MG63 (cell line): ENCODE measurements at places on chromosomes 5 and 9. TPM values are rescaled to one million over a fixed set of nuclear protein-coding genes. Genes with fewer than 3 reads are reported as not detected.
A peak's percentile ranks its signal among the peaks of the same experiment; 100 is the strongest.

DNA sequence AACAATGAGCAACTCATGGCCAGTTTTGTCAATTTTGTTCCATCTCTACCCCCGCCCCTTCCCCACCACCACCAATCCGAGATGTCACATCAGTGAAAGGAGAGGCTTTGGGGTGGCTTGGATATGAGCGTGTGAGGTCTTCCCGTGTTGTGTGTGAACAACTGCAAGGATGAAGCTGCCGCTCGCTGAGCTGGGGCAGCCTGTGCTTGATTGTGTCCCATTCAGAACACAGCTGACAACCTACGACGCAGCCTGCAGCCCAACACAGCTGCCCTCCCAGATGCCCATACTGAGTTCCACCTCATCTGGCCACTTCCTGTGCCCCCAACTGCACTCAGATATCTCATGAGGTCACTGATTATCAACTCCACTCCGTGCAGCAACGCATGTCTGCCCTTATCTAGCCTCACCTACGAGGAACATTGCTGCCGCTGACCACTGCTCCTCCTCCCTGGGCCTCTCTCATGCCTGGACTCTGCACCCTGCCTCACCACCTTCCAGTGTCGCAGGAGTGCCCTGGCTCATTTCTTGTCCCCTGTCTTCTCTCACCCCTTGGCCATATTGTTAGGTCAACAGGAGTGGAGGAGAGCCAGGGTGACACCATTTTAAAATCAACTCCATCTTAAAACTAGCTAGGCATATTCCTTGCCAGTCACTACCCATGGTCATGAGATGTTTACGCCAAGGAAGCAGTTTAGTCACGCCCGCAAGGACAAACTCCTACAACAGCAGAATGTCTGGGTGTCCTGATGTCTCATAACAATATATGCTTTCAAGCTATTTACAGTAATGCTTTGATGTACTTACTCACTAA lies 7.3 kb upstream of the IL4 start:
- DNase-seq, result no peak

The F2RL2 gene
- 0.20 and 9.5 TPM in 2 replicates for total RNA-seq

The SCGB3A2 gene
- not detected in 2 replicates for total RNA-seq

GRCh38 chr9:99411479-99412115 lies 189.5 kb downstream of the SEC61B start:
- no peak for DNase-seq

- no peak for DNase-seq
Measured at GRCh38 chr5:60826653-60827052, 17.4 kb downstream of the ELOVL7 start.

The RNF180 gene
- 0.10 TPM in 1 of 2 replicates, not detected in the other for total RNA-seq

The PIP5KL1 gene
- total RNA-seq, result 0.13 TPM in 1 of 2 replicates, not detected in the other

GRCh38 chr5:40909723-40910122 lies 426 bp downstream of the C7 start:
- DNase-seq, result no peak

The AIF1L gene
- 24.1 and 25.7 TPM in 2 replicates for total RNA-seq

The IL4 gene
- not detected in 2 replicates for total RNA-seq

The FKTN gene
- total RNA-seq, result 8.1 and 13.2 TPM in 2 replicates

- DNase-seq, result no peak
Measured at GRCh38 chr9:4904322-4905134, 80.5 kb upstream of the JAK2 start.

The PCA3 gene
- not detected in 2 replicates for total RNA-seq

DNA sequence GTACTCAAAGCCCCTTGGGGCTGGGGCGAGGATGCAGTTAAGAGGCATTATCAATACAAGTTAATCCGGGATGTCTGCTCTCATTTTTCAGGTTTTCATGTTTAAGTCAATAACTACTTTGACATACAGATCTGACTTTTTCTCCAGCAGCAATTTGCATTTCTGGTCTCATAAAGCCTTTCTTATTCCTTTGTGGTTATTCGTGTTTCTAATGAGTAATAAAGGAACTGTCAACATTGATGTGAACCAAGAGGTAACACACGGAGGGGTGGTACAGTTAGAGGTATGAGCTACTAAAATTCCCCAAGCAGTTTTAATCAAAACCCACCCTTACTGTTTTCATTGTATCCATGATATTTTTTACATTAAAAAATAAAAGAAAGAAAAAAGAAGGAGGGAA lies 138.0 kb upstream of the NFIB start:
- no peak for DNase-seq

DNA sequence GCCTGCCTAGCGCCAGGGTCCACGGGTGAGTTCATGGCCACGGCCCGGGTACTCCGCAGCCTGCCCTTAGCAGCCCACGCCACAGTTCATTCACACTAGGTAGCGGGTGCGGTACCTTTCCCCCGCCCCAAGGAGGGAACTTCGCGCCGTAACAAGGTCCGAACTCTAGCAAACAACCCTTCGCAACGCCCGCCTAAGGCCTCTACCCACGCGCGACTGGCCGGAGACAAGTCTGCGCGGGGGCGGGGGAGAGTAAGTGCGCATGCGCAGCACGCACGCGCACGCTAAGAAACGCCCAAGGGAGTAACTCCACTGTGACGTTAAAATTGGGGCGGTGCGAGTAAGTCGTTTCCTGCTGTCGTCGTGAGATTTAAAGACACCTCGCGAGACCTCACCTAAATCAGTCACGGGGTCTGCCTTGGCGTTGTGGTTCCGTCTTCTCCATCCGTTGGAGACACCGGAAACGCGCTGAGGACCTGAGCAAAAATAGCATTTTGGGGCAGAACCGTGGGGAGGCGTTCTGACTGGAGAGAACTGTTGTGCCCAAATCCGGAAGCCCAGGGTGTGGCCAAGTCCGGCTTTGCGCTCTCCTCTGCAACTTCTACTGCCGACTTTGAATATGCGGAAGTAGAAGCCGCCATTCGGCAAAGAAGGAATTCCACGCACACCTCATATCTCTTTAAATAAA lies at the start of gene RAPGEF6:
Gene RAPGEF6, minus strand, starts transcription at position 234 of the 688 bp plus-strand sequence. Its CDS starts 199 bp downstream, at position 35.
- peak; percentile 100 for DNase-seq

DNA sequence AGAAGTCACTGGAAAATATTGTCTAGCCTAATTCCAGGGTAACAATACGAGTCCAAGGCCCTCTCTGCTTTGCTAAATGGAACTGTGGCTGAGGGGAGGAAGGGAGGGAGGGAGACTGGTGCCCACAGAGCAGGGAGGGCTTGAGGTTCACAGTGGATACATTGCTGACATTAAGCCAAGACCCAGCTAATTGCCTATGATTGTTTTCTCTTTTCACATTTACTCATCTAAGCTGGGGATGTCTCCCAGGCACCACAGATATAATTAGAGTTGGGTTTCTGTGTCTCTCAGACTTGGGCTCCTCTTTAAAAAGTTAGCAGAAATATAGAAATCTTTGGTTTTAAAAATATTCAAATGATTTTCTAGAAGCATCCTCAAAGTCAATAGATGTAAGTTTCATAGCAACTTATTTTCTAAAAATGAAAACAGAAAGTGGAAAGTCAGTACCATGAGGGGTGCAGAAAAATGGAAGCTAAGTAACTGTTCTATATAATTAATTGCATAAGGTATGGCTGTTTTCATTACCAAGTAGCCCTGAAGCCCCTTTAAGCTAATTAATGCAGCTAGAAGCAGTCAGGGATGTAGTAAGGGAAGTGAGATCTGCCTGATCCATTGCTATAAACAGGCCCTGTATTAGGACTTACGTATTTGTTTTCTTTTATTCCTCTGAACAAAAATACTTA lies 259.8 kb downstream of the NDUFS4 start:
- DNase-seq, result no peak

GRCh38 chr5:138990986-138991590 lies 116.0 kb upstream of the LRRTM2 start:
- no peak for DNase-seq

The ENTPD8 gene
- not detected in 2 replicates for total RNA-seq

The ABLIM3 gene
- total RNA-seq, result 3.8 and 8.6 TPM in 2 replicates

The GFPT2 gene
- 2.7 and 3.7 TPM in 2 replicates for total RNA-seq

DNA sequence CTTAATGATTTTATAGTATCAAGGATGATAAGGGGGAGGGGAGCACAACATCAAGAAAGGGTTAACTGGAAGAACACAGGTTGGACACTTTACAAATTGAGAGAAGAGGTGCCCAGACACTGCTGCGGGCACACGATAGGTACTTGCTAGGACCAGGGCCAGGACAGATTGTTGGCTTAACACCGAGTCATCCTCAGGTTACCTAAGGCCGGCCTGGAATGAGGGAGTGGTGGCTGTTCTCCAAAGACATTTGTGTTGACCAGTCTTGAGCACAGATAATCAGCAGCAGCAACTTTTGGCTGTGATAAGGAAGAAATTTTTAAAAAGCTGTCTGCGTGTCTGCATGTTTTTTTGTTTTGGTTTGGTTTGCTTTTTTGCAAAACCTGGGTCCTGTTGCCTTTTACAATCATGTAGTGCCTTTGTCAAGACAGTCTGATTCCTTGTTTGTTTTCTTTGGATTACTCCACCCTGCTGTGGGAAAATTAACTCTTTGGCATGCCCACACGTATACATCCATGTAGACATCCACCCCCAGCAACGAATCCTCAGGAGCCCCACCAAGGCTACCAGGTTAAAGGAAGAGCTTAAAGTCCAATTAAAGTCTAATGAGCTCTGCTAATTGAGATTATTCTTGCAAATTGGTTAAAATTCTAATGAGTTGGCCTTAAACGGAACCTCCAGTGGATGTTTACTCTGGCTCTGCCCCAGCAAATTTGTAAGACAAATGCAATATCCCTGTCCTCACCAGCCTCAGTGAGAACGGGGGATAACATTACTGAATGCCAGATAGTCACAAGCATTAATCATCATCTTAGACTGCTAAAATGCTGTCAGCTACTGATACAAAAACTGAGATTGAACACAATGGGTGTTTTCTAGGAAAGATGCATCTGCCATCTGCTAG lies 382.3 kb downstream of the ACTL7B start:
- DNase-seq, result peak; percentile 64

DNA sequence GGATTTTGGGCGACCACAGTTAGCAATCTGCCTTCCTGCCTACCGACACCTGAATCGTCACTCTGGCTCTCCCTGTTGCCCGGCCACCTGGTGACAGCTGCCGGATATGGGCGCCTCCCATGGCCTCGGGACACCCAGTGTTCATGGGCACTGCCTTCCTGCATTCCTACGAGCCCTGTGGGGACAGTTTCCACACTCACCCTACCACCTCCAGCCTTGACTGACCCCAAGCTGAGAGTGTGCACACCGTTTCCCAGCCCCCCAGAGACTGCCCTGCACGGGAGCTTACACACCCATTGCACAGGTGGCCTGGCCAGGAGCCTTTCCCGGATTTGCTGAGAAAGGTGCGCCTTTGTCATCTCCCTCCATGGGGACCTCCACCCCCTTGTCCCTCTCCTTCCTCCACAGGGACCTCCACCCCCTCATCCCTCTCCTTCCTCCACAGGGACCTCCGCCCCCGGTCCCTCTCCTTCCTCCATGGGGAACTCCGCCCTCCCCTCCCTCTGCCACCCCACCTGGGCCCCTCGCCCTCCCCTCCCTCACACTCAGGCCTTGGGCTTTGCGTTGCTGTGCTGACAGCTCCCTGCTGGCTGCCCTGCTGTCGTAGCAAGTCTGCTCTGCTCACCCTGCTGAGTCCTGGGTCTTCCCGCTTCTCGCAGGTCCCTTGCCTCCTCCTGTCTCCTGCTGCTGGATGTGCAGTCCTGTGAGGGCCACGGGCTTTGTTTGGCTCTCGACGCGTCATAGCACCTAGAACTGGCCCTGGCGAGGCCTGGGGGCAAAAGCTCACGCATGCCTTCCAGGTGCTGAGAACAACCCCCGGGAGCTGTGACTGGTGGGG lies 48.4 kb downstream of the MRPL36 start:
- DNase-seq, result no peak

DNA sequence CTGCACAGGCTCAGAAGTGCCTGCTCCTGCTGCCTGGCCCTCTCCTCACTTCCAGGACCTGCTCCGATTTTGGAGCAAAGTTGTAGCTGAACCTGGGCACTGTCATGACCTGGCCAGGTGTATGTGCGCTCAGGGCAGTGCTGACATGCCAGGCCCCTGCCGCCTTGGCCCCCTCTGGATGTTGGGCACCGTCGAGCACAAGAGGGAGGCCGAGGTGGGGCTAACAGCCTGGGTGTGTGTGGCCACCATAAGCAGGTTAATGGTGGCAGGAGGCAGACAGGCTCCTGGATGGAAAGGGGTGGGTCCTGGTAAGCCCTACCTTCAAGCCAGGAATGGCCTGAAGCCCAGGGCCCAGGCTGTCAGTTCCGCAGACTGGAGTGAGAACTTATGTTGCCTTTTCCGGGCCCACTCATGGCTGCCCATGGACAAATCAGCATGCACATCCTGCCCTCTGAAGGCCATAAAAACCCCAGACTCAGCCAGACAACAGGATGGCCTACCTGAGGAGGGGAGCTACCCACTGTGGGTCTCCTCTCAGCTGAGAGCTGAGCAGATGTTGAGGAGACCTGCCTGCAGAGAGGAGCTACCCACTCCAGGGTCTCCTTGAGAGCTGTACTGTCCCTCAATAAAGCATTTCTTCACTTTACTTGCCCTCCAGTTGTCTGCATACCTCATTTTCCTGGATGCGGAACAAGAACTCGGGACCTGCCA lies 66.2 kb downstream of the NACC2 start:
- no peak for DNase-seq

DNA sequence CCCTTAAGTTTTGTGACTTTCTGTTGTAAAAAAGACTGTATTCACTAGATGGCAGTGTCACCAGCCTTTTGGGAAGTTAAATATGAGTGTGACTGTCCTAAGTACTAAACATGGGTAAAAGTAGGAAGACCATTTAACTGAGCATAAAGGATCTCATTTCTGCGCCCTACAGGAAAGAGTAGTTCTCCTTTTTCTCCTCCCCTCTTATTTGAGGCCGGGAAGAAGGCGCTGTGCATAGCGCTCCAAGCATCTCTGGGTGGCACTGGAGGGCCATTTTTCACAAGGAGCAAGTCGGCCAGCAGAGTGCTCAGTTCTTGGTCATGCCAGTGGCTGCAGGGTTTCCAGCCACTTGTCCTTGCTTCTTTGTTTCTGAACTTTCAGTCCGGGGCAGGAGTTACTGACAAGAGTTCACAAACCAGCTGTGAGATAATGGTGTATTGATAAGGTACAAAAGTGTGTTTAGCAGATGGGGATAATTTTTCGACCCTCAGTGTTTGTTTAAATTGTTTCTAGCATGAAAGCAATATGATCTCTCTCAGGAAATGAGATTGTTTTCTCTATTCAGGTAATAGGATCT lies 227.6 kb upstream of the DMRT1 start:
- peak; percentile 77 for DNase-seq

- no peak for DNase-seq
Measured at GRCh38 chr9:26562338-26562737, 330.3 kb downstream of the CAAP1 start.

The ENHO gene
- 0.20 TPM in 1 of 2 replicates, not detected in the other for total RNA-seq

The F2R gene
- total RNA-seq, result 12.5 and 13.4 TPM in 2 replicates

DNA sequence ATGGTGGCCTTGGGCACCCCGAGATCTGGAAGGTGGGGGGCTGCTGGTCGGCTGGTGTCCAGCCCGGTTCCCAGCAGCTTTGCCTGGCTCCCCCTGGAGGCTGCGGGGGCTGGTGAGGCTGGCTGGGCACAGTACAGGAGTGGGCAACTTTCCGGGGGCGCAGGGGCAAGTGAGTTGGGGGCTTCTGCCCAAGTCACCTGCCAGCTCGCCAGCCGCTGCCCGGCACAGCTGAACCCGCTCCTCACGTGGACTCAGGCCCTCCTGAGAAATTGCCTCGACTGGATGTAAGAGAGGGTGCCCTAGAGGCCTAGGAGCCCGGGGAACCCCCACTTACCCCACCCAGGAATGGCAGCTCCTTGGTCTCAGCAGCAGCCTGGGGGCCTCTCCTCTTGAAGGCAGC lies 15.4 kb downstream of the KCNT1 start:
- no peak for DNase-seq
